ENCODE measurements at places on chromosomes 7 and 10.

DNA sequence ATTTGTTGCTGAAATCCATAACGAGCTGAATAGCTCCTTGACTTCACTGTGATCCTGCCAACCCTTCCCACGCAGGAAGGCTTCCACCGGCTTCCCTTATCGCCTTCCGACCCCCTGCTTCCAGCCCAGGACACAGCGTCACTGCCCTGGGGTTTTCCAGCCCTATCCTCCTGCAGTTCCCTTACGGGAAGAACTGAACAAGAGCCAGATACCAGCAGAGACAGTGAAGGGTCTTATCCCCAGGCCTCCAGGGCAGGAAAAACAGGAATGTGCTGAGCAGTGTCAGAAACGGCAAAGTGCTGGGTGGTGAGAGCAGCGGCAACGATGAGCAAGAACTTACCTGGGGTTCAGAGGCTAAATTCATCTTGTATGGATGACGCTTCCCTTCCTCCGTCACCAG lies 22.4 kb downstream of the PDLIM1 start:
- no peak for DNase-seq

GRCh38 chr10:117075064-117075463 lies 63.0 kb downstream of the VAX1 start:
- no peak for DNase-seq

GRCh38 chr7:18345641-18346234 lies 149.8 kb upstream of the HDAC9 start:
- peak; percentile 58 for DNase-seq

DNA sequence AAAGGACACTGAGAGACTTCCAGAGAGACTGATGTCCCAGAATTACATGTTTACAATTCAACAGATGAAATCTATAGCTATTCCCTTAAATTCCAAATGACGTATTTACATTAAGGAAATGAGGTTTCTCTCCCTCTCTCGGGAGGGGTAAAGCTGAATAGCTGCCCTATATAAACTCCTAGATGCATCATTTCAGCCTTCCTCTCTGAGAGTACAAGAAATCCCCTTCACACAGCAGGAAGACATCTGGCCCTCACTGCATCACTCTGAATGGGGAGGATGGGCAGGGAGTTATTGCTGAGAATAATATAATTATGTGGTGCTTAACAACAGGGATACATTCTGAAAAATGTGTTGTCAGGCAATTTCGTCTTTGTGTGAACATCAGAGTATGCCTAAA lies 11.0 kb downstream of the POT1 start:
- no peak for DNase-seq

GRCh38 chr7:18356191-18356645 lies 139.3 kb upstream of the HDAC9 start:
- no peak for DNase-seq
